ENCODE measurements at places on chromosomes 13 and 19. TPM values are rescaled to one million over a fixed set of nuclear protein-coding genes. Genes with fewer than 3 reads are reported as not detected.
A peak's percentile ranks its signal among the peaks of the same experiment; 100 is the strongest.

GRCh38 chr13:102972191-102972590 lies 94.0 kb downstream of the SLC10A2 start:
- H3K27me3 ChIP-seq, result peaks cover 5% of the 10 kb centered on the region
- no peak overlapping the region for H3K27ac ChIP-seq
- no peaks in the 10 kb centered on the region for H3K36me3 ChIP-seq
- no peak for DNase-seq
- H3K4me1 ChIP-seq, result no peaks in the 10 kb centered on the region

DNA sequence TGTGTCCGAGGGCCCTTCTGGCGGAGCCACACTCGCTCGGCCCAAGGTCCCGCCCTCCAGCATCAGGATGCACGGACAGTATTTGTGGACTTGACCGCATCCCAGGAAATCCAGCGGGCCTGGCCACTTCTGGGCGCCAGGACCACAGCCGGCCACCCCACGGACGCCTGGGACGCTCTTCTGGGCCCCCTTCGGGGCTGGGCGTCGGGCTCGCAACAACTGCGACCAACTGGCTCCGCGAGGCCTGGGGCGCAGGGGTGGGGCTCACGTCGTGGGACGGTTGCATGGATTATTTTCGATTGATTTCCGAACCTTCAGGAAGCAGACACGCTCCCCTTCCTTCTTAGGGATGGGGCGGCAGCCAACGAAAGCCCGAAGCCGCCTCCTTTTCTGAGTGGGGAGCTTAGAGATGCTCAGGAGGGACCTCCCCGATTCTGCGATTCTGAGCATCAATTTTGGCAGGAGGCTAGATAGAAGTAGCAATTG lies 521 bp upstream of the NUP58 start:
- H3K27ac ChIP-seq, result peak overlapping the region; percentile 95
- peak overlapping the region; percentile 95 for H3K4me3 ChIP-seq
- H3K27me3 ChIP-seq, result peaks cover 5% of the 10 kb centered on the region

GFY gene
- not detected for total RNA-seq

TMEM238 gene
- total RNA-seq, result 10.0 TPM

GRCh38 chr13:91242652-91243051 lies 104.8 kb upstream of the MIR17HG start:
- no peaks in the 10 kb centered on the region for H3K4me1 ChIP-seq
- H3K27ac ChIP-seq, result no peak overlapping the region
- no peaks in the 10 kb centered on the region for H3K36me3 ChIP-seq
- H3K4me3 ChIP-seq, result no peak overlapping the region
- no peak for DNase-seq

- no peaks in the 10 kb centered on the region for H3K36me3 ChIP-seq
- H3K27ac ChIP-seq, result no peak overlapping the region
- no peak for DNase-seq
- peaks cover 23% of the 10 kb centered on the region for H3K4me1 ChIP-seq
- H3K4me3 ChIP-seq, result no peak overlapping the region
These were observed 3.7 kb upstream of the IRS2 start for GRCh38 chr13:109790086-109790485.

GRCh38 chr19:35714601-35715354 lies 3.0 kb upstream of the KMT2B start:
- DNase-seq, result no peak
- peaks cover 62% of the 10 kb centered on the region for H3K4me1 ChIP-seq
- H3K27me3 ChIP-seq, result no peaks in the 10 kb centered on the region
- H3K36me3 ChIP-seq, result no peaks in the 10 kb centered on the region
- H3K27ac ChIP-seq, result peak overlapping the region; percentile 93

DNA sequence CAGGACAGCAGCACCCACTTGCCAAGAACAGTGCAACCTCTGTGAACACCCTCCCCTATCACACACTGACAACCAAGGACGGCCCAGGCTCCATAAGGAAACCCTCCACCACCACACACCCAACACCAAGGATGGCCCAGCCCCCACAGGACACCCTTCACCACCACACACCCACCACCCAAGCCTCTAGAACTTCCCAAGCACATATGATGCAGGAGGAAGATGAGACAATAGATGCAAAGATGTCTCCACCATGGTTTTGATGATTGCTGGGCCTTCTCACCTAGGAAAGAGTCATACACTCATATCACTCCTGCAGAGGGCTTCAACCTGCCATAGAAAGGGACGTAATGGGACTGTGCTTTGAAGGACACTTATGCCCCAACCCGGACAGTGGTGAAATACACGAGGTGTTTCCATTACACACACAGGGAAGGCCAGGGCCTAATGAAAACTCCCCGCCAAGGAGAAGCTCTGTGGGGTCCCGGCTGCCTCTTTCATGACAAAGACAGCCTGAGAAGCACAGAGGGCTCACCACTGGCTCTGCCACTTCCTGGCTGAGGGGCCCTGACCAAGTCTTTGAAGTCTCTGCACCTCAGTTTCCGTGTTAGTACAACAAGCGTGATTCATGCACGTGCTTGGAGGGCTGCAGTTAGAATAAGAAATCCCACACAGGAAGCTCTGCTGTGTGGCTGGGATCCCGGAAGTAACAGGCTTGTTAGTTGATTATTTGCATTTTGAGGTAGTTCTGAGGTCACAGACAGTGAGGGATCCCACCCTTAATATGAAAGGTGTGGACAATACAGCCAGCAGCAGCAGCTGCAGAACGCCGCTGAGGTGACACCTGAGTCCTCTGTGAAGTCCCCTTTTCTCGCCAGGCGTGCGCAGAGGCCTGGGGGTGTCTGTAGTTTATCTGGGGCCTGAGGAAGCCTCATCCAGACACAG lies 61.9 kb upstream of the ATP12A start:
- H3K4me3 ChIP-seq, result peak overlapping the region; percentile 34
- peaks cover 23% of the 10 kb centered on the region for H3K4me1 ChIP-seq
- DNase-seq, result peak; percentile 75
- H3K27ac ChIP-seq, result peak overlapping the region; percentile 95

DNA sequence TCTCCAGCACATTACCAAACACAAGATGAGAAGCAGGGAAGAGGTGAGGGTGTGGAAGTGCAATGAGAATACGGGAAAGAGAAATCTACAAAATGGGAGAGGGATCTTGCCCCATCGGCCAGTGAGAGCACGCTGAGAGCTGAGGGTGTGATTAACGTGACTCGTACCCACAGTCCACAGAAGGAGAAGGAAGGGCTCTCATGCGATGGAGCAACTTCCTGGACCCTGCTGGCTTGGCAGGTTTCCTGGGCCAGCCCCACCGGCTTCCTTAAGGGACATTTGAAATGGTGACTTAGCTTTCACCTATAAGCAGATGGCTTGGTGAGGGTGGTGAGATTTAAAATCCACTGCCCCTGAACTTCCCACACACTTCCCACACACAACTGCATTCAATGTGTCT lies 740.1 kb downstream of the UQCRFS1 start:
- no peak overlapping the region for H3K27ac ChIP-seq
- H3K4me3 ChIP-seq, result no peak overlapping the region
- no peak for DNase-seq
- peaks cover 45% of the 10 kb centered on the region for H3K4me1 ChIP-seq
- peaks cover 6% of the 10 kb centered on the region for H3K27me3 ChIP-seq
- H3K36me3 ChIP-seq, result no peaks in the 10 kb centered on the region

DNA sequence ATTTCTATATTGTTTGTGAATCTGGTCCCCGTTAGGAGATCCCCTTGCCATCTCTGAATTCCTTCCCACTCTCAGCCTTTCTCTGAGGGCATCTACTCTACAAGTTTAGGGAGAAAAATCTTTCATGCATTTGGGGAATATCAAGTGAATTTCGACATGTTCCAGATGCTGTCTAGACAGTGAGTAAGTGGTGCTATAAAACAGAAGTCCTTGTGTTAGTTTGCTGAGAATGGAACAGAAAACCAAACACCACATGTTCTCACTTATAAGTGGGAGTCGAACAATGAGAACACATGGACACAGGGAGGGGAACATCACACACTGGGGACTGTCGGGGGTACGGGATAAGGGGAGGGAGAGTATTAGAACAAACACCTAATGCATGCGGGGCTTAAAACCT lies 5.1 kb downstream of the OR7A10 start:
- H3K27ac ChIP-seq, result no peak overlapping the region
- H3K27me3 ChIP-seq, result peaks cover 58% of the 10 kb centered on the region
- H3K36me3 ChIP-seq, result no peaks in the 10 kb centered on the region

DNA sequence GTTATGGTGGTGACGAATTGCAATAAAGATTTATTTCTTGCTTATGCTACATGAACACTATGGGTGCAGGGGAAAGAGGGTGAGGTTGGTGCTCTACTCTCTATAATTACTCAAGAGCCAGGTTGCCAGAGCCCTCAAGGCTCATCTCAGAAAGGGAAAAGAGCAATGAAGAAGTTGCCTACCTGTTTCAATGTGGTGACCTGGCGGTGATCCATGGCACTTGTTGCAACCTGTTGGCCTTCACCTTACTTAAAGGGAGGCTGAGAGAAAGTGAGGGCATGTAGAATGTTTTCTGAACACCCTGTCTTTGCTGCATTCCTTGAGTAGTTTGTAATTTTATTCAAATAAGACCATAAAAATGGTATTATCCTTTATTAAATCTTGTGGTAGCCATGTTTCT lies 394.4 kb downstream of the GPC6 start:
- no peak overlapping the region for H3K27ac ChIP-seq
- H3K27me3 ChIP-seq, result peaks cover 11% of the 10 kb centered on the region
- H3K4me1 ChIP-seq, result no peaks in the 10 kb centered on the region
- H3K36me3 ChIP-seq, result no peaks in the 10 kb centered on the region
- no peak overlapping the region for H3K4me3 ChIP-seq
- no peak for DNase-seq

RETN gene
- total RNA-seq, result not detected

GRCh38 chr19:46077815-46078167 lies 37.0 kb upstream of the IGFL4 start:
- H3K4me3 ChIP-seq, result no peak overlapping the region
- no peak overlapping the region for H3K27ac ChIP-seq
- peaks cover 6% of the 10 kb centered on the region for H3K4me1 ChIP-seq
- H3K36me3 ChIP-seq, result peaks cover 2% of the 10 kb centered on the region
- no peak for DNase-seq
- peaks cover 69% of the 10 kb centered on the region for H3K27me3 ChIP-seq

- DNase-seq, result no peak
- no peaks in the 10 kb centered on the region for H3K27me3 ChIP-seq
- H3K4me3 ChIP-seq, result no peak overlapping the region
- no peaks in the 10 kb centered on the region for H3K4me1 ChIP-seq
- H3K27ac ChIP-seq, result no peak overlapping the region
These were observed 47.3 kb downstream of the BRCA2 start for GRCh38 chr13:32362574-32362973.

DNA sequence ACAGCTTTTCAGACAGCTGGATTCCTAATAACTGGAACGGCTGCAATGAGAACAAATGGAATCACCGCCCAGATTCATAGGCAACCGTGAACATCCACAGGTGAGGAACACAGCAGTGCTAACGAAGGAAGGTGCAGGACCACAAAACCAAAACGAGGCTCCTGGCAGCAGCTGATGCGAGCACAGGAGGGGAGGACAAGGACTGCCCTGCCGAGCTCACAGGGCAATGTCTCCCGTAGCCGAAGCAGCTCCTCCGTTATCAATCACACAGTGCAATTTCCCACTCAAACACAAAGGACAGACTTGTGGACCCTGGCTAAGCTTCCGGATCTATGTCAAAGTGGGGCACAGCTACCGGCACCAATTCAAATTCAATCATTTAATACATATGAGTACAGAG lies 70.6 kb downstream of the STK24 start:
- peaks cover 88% of the 10 kb centered on the region for H3K4me1 ChIP-seq
- H3K27me3 ChIP-seq, result no peaks in the 10 kb centered on the region
- no peak overlapping the region for H3K4me3 ChIP-seq
- no peak for DNase-seq

GRCh38 chr19:18282021-18282787 lies 782 bp upstream of the JUND start:
- H3K27ac ChIP-seq, result peak overlapping the region; percentile 99
- H3K4me3 ChIP-seq, result peak overlapping the region; percentile 95

LILRA5 gene
- not detected for total RNA-seq

DNA sequence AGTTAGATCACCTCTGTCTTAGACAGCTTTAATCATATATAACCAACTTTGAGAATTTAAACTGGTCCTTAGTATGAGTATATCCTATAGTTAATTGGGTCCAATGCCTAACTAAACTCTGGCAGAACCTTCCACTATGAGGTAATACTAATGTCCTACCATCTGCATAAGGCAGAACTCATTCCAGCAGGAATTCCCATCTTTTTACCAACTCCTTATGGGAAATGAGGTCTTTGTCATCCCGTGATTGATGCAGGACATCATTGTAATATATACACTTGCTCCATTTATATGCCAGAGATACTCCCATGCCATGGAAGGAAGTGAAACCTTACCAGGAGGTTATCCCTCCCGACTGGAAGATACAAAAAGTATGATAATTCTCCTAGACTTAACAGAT lies 2.8 kb downstream of the KCTD4 start:
- DNase-seq, result no peak
- H3K4me1 ChIP-seq, result peaks cover 16% of the 10 kb centered on the region

- no peak overlapping the region for H3K4me3 ChIP-seq
- H3K27me3 ChIP-seq, result no peaks in the 10 kb centered on the region
- no peak for DNase-seq
- H3K36me3 ChIP-seq, result no peaks in the 10 kb centered on the region
These were observed 11.9 kb upstream of the SULT2B1 start for GRCh38 chr19:48540110-48540509.

DPRX gene
- not detected for total RNA-seq

CBY2 gene
- not detected for total RNA-seq

ZNF681 gene
- 10.8 TPM for total RNA-seq

SPIB gene
- 5.6 TPM for total RNA-seq

DNA sequence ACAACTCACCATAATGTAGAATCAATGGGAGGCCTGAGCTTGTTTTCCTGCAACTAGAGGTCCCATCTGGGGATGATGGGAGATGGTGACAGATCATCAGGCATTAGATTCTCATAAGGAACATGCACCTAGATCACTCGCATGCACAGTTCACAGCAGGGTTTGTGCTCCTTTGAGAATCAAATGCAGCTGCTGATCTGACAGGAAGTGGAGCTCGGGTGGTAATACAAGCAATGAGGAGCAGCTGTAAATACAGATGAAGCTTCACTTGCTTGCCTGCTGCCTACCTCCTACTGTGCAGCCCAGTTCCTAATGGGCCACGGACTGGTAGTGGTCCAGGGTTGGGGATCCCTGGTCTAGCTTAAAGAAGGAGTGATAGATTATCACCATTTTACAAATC lies 33.0 kb downstream of the KPNA3 start:
- peak overlapping the region; percentile 54 for H3K4me3 ChIP-seq
- H3K36me3 ChIP-seq, result peaks cover 25% of the 10 kb centered on the region
- H3K27ac ChIP-seq, result no peak overlapping the region
- peak; percentile 7 for DNase-seq

SSC5D gene
- total RNA-seq, result 1.3 TPM

GRCh38 chr13:53953183-53953582 lies 924.6 kb downstream of the OLFM4 start:
- DNase-seq, result no peak
- no peak overlapping the region for H3K27ac ChIP-seq
- no peak overlapping the region for H3K4me3 ChIP-seq
- H3K27me3 ChIP-seq, result no peaks in the 10 kb centered on the region
- H3K36me3 ChIP-seq, result no peaks in the 10 kb centered on the region

DNA sequence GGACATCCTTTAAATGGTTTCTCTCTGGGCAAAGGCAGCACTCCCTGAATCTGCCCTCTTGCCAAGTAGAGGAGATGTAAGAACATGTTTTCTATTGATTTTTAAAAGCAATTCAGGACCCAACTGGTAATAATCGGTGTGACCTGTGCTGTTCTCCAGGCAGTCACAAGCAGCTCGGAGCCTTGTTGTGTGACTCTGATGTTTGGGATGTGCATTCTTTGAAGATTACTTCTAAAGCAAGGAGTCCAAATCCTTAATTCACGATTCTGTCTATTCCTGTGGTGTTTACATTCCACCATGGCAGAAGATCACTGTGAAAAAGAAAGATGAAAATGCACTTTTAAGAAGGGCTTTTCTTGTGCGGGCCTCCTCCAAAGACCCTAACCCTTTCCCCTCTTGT lies 122.3 kb upstream of the ZNF536 start:
- H3K4me3 ChIP-seq, result no peak overlapping the region
- no peaks in the 10 kb centered on the region for H3K4me1 ChIP-seq
- H3K27me3 ChIP-seq, result peaks cover 53% of the 10 kb centered on the region
- no peak for DNase-seq
- H3K36me3 ChIP-seq, result no peaks in the 10 kb centered on the region

Measured in naive thymus-derived CD8-positive, alpha-beta T cell (primary cell).